ENCODE measurements at places on chromosomes 1 and 21.
A peak's percentile ranks its signal among the peaks of the same experiment; 100 is the strongest.

- DNase-seq: no peak
Measured at GRCh38 chr1:102174259-102174863, 177.6 kb upstream of the OLFM3 start.

DNA sequence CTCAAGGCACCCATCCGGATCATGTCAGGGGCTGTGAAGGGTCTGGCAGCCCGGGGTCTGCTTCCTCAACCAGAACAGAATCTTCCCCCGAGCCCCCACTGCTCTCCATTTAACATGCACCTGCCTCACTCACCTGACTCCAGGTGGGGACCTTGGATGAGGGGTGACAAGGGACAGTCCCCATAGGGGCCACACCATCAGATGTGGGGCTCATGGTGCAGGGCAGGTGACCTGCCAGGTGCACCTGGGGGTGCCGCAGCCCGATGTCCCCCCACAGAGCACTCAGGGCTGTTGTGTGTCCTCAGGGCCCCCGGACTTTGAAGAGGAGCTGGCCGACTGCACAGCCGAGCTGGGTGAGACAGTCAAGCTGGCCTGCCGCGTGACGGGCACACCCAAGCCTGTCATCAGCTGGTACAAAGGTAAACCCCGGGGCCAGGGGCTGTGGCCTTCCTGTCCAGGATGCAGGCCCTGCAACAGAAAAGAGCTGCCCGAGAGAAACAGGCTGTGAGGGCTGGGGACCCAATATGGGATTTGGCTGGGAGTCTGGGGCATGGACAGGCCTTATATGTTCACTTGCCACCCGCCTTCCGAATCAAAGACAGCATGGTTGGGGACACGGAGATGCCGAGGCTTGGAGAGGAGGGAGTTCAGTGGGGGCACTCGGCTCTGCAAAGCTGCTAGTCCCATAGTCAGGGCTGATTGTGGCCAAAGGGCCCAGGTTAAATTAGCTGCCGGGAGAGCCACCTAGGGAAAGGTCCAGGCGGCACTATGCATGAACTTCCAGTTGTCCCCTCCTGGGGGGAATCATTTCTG is 64.6 kb downstream of the TRIM11 start:
- no peak for DNase-seq

DNA sequence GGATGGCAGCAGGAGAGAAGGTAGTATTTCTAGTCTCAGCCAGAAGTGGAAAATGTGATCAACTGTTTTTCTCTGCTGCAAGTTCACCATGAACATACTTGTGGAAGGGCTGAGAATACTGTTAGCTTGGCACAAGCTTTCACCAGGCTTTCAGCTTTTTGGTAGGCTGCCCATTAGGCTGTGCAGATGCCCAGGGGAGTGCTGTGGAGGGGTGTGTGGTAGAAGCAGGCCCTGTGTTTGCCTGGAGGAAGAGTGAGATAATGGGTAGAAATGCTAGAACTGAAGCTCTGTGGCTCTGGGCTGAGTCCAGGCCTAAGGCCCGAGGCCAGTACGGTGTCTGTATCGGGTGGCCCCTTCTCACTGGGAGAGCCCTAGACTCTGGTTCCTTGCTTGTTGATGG is 9.8 kb downstream of the DNAJC6 start:
- DNase-seq: no peak

- DNase-seq: no peak
Measured at GRCh38 chr1:7707527-7707926, 63.6 kb upstream of the VAMP3 start.

DNA sequence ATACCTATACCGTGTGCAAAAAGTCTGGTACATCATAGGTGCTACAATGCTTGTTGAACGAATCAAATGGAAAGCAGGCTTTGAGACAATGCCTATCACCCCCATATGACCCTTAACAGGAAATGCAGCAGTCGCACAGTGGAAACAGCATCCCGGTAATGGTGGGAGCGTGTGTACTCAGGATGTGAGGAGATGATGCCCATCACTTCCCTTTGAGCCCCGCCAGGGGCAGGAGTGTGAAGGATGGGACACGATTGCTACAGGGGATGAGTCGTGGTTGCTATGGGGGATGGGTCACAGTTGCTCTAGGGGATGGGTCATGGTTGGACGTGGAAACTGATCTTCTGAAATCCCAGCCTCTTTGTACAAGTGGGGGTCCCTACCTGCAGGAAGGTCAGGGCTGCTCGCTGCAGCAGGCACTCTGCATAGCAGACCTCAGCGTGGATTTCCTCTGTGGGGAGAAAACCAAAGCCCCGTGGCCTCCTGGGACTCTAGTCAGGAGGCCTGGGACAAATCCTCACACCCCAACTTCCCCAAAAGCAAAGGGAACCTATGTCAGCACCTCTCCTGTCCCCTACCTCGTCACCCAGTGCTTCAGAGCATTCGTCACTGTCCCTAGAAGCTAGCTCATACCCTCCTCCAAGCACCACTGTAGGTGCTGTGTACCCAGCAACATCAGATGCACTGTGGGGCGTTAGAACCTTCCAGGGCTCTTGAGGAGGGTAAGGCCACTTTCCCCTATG is 19.3 kb downstream of the TTC39A start:
- DNase-seq: no peak

DNA sequence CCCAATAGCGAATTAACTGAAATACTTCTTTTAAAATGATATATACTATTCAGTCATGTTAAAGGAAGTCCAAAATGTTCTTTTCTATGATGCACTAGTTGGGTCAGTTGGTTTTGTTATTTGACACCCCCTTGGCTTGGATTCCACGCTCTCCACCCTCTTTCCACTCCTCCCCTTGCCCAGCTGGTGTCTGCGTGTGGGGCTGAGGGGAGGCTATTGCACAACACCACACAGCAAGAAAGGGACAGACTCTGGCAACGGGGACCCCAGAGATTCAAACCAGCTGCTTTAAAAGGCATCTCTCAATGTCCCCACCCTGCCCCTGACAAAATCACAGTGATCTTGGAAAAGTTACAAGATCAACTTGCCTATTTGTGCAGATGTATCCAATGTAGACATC is 394.3 kb downstream of the TGFB2 start:
- no peak for DNase-seq

GRCh38 chr1:8167936-8168335 is 141.8 kb upstream of the ERRFI1 start:
- no peak for DNase-seq

GRCh38 chr1:230310381-230311163 is 115.6 kb downstream of the PGBD5 start:
- peak; percentile 63 for DNase-seq

- no peak for DNase-seq
Measured at GRCh38 chr1:82279241-82279640, 478.5 kb downstream of the ADGRL2 start.

DNA sequence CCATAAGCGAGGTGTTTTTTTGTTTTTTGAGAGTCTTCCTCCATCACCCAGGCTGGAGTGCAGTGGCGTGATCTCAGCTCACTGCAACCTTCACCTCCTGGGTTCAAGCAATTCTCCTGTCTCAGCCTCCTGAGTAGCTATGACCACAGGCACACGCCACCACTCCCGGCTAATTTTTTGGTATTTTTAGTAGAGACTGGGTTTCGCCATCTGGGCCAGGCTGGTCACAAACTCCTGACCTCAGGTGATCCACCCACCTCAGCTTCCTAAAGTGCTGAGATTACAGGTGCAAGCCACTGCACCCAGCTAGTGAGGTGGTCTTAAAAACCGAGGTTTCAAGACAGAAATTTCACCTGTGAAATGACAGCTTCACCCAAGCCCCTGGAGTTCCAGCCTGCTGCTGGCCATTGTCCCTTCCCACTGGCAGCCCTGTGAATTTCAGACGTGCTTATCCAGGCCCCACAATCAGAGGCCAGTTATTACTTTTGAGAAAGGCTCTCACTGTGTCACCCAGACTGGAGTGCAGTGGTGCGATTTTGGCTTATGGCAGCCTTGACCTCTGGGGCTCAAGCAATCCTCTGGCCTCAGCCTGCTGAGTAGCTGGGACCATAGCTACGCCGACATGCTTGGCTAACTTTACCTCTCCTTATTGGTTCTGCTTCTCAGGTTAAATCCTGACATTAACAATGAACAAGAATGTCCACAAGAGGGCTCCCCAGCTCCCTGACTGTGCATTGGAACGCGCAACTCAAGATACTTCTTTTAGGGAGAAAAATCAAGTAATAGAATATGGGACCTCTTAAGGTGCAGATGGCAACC is 19.4 kb downstream of the ENO1 start:
- peak; percentile 73 for DNase-seq

DNA sequence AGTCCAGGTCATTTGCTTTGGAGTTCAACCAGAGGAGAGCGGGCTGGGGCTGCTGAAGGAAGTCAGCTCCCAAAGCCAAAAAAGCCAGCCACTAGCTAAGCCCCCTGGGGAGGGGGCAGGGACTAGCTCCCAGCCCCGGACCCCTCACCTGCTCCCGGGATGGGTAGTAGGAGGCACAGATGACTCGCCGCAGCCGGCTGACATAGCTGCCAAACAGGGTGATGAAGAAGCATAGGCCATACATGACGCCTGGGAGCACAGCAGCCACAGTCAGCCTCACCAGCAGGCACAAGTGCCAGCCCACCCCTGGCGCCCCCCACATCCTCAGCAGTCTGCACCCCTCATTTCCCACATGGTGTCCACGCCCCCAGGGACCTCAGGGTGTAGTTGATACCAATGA is 7.4 kb downstream of the DCST2 start:
- no peak for DNase-seq

GRCh38 chr1:217048104-217048707 is 325.0 kb upstream of the ESRRG start:
- no peak for DNase-seq

DNA sequence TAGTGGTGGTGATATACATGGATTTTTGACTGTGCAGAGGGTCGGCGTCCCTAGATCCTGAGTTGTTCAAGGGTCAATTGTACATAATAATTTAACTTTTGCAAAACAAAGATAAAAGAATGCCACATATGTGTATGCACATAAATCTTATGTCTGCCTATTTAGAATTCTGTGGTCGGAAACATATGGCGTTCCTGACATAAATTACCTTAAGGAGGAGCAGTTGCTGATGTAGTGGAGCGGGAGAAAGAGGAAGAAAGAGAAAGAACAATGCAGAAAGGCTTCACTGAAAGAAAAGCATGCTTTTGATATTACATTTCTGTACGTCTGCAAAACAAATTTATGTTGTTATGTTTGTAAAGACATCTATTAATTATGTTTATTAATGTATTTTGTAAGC is 40.0 kb downstream of the S1PR1 start:
- DNase-seq: no peak

- DNase-seq: no peak
Measured at GRCh38 chr1:48120621-48121020, 101.9 kb upstream of the SLC5A9 start.

- peak; percentile 27 for DNase-seq
Measured at GRCh38 chr1:33098371-33098770, 17.4 kb downstream of the AZIN2 start.

DNA sequence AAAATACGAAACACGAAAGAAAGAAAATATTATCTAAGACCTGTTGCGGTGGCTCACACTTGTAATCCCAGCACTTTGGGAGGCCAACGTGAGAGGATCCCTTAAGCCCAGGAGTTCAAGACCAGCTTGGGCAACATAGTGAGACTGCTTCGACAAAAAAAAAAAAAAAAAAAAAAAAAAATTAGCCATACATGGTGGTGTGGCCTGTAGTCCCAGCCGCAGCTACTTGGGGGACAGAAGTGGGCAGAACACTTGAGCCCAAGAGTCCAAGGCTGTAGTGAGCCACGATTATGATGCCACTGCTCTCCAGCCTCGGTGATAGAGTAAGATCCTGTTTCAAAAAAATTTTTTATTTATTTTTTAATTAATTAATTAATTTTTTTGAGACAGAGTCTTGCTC is 1.5 kb upstream of the RAB13 start:
- DNase-seq: no peak

GRCh38 chr21:45108808-45109781 is 34.7 kb downstream of the ADARB1 start:
- no peak for DNase-seq

DNA sequence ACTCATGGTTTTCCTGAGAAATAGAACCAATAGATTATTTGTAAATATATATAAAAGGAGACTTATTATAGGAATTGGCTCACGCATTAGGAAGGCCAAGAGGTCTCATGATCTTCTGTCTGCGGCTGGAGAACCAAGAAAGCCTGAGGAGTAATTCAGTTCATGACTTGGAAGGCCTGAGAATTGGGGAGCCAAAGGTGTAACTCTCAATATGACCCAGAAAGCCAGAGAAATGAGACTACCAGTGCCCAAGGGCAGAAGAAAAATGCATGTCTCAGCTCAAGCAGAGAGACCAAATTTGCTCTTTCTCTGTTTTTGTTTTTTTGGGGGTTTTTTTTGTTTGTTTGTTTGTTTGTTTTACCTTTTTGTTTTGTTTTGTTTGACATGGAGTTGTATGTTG is 19.5 kb downstream of the SLAMF7 start:
- DNase-seq: no peak

DNA sequence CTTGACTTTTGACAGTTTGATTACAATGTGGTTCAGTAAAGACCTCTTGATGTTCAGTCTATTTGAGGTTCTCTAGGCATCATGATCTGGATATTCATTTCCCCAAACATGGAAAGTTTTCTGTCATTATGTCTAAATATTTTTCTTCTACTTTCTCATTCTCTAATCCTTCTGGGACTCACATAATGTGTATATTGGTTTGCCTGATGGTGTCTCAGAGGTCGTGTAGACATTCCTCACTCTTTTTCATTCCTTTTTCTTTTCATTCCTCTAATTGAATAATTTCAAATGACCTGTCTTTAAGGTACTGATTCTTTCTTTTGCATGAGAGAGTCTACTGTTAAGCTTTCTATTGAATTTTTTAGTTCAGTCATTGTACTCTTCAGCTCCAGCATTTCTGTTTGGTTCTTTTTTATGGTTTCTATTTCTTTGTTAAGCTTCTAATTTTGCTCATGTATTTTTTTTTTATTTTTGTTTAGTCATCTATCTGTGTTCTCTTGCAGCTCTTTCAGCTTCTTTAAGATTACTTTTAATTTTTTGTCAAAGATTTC is 158.4 kb downstream of the GDAP2 start:
- DNase-seq: no peak

- peak; percentile 34 for DNase-seq
Measured at GRCh38 chr1:211469938-211470529, 21.9 kb downstream of the RD3 start.

- no peak for DNase-seq
Measured at GRCh38 chr1:179969962-179970361, 15.4 kb downstream of the CEP350 start.

- DNase-seq: no peak
Measured at GRCh38 chr1:220300442-220301121, 28.3 kb upstream of the RAB3GAP2 start.

- DNase-seq: no peak
Measured at GRCh38 chr1:59598120-59598440, 216.7 kb upstream of the HOOK1 start.

Data from CD4-positive, alpha-beta T cell treated with Interleukin-10 for 1 hour (primary cell).